NCI-H1436 (cell line): ENCODE measurements at places on chromosomes 4 and X.

- DNase-seq = no peak
Observed at GRCh38 chr4:8370835-8371595, 69.5 kb downstream of the ACOX3 start.

GRCh38 chr4:152468408-152468807 lies 67.5 kb downstream of the FBXW7 start:
- DNase-seq = no peak

GRCh38 chr4:40916218-40916555 lies 166.4 kb downstream of the NSUN7 start:
- DNase-seq = no peak

DNA sequence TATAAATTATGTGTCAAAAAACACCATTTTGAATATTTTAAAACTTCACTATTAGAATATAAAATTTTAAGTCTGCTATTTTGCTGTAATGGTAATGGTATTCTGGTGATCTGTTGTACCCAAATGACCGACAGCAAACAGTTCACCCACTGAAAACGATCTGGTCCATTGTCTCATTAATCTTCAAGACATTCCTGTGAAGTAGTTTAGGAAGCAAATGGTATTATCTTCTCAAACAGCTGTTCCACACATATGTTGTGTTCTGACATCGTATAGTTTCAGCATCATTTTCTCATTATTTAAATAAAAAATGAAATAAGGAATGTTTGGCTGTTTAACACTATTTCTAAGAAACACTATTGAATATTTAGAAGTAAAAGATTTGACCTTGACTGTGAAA lies 98.1 kb downstream of the WWC2 start:
- no peak for DNase-seq

DNA sequence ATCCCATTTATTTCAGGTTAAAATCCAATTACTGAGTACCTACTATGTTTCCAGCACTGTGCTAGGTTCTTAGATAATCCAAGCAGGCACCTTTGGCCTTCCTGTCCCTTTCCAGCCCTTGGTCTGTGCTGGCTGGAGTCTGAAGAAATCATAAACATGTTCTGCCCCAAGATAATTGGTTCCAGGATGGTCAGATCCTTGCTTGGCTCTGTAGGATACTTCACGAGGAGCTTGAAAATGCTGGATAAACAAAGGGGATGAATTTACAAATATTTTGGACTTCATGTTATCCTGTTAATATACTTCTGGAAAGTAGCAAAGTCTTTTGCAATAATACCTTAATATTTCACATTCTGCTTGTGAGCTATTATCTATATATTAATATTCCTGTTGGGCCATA lies 35.0 kb upstream of the FHL1 start:
- no peak for DNase-seq

DNA sequence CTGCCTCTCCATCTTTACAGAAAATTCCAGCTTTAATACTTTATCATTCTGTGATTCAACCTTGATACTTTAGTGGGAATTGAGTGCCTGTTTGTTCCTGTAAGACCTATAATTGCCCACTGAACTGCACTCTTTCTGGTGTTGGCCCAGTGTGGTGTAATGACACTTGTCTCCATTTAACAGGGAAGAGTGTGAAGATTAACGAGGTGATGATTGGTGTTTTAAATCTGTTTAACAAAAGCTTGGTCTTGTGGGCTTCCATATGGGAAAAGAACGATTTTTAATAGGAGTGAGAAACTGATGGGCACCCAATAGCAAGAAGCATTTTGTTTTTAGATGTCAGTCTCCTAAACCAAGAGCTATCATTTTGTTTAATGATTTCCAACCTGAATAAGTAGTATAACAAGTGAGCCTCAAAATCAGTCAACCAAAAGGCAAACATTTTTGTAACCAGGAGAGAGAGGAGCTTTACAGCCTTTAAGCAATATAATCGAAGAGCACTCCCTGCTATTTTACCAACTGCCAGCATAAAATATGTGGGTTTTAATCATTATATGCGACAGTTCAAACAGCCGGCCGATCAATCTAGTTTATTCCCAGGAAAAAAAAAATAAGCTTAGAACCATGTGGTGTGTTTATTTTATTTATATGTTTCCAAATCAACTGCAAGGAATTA lies 50.2 kb downstream of the SUPT20HL1 start:
- DNase-seq = no peak

DNA sequence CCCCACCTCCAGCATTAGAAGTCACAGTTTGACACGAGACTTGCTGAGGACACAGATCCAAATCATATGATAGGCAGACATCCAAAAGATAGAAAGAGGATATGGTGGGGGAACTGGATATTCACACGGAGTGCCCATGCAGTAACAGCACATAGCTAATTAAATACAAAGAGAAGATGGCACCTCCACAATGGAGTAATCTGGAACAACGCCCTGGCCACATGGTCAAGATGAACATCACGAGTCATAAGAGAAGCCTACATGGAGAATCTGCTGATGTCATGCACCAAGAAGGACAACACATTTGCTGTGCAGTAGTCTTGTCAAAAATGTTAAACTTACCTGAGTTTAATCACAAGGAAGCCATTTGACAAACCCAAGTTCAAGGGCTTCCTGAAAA lies 10.1 kb upstream of the LOC101059915 start:
- no peak for DNase-seq

- DNase-seq = no peak
Observed at GRCh38 chr4:184318852-184319251, 101.2 kb upstream of the ENPP6 start.

GRCh38 chr4:53625888-53626287 lies 34.6 kb upstream of the LNX1 start:
- no peak for DNase-seq

GRCh38 chrX:21375708-21376009 lies 1.4 kb downstream of the CNKSR2 start:
- no peak for DNase-seq

DNA sequence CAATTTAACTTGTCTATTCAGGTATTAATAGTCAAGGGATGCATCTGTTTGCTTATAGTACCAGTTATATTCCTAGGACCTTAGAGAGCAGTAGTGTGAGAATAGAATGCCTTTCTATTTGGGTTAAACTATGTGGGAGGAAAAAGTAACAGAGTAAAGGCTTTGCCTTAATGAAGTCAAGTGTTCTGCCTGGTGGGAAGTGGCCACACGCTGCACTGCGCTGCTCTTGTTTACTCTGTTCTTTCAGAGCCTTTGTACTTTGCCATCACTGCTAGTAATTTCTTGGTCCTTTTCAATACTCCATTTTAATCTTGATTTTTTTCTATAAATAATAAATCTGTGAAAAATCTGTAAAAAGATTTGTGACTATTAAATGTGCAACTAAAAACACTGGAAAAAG lies 38.0 kb downstream of the YIPF6 start:
- DNase-seq = no peak

DNA sequence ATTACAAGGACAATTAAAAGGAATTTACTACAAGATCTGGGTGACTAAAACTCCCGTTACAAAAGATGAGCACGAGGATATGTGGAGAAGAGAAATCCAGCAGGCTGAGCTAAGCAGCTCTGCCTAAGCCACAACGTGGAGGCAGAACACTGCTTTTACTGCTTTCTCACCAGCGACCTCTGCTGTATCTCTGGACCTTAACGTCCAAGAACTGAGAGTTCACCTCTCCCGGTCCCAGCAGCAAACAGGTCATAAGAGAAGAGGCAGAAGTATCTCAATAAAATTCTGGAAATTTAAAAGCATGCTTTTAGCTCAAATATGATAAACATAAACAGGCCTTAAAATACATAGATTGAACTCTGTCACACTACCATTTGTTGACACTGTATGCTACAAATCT lies 81.0 kb downstream of the ADGRA3 start:
- DNase-seq = no peak

DNA sequence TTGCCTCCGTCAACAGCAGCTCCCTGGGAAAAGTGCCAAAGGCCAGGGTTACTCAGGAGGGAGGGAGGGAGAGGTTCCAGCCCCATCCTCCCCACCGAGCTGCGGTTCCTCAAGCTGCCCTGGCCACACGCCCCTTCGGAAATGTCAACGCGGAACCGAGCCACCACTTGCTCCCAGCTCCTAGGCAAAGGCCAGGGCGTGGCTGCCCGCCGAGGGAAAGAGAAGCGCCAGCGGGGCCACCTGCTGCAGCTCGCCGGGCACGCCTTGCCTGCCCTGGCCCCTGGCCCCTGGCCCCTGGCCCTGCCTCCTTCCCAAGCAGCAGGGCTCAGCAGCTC lies 15.3 kb downstream of the SLC6A8 start:
- no peak for DNase-seq

DNA sequence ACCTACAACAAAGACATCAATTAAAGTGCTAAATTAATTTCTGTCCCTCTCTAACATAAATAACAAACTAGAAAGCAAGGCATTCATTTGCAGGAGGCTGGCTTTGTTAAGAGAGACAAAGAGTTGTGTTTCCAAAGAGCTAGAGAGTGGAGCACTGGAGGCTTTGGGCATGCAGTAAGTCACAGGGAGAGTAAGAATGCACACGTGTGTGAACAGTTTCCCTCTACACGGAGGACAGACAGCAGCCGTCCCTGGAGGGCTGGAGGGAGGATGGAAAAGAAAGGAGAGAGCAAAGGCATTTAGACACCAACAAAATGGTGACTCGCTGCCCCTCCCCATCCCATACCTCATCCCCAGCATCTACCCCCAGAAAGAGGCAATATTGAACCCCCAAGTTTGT lies 20.4 kb upstream of the DCHS2 start:
- no peak for DNase-seq

DNA sequence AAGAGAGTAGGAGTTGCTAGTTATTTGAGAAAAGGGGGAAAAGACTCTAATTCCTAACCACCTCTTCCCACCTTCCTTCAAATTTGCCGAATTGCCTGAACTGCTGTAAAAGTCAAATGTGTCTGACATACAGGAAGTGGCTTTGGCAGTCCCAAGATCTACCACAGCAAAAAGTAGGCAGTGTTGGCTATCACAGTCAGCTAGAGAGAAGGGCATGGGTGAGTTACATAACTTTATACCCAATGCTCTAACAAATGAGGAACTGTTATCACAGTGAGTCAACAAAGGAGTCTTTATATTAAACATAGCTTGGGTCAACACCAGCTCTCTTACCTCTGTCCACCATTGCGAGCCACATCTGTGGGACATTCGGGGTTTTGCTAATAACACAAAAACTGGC lies 2.4 kb upstream of the MBNL3 start:
- no peak for DNase-seq

GRCh38 chr4:173380987-173381386 lies 10.2 kb downstream of the SAP30 start:
- no peak for DNase-seq

DNA sequence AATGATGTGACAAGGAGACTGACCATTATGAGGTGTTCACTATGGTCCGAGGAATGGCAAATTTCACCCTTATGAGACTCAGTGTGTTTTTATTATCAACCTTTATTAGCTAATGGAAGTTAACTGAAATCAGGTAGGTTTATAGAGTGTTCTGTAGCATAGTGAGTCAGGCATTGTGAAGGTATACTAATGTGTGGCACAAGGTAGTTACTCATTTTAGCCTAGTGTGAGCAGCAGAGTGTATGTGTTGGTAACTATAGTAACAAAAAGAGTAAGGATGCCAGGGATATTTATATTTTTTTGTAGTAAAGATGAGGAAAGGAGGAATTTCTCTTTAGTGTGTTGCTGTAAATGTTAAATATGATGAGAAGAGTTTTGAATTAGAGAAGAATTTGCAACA lies 12.0 kb downstream of the PDLIM5 start:
- no peak for DNase-seq

DNA sequence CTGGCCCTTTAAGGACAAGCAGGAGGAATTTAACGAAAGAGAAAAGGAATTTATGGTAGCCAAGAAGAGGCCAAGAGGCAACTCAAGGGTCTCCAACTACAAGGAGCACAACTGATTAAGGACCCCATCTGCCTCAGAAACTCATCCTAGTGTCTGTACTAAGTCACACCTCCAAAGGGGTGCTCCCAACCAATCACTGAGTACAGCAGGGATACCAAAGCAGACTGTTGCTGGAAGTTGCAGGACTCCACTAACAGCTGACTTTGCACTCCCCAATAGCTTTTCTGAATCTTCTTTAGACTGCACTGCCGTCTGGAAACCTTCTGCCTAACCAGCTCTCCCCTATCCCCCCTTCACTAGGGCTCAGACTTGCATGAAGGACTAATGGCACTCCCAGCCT lies 50.6 kb downstream of the ATP11C start:
- no peak for DNase-seq
